Stimulated activated CD8-positive, alpha-beta memory T cell treated with anti-CD3 and anti-CD28 coated beads, Interleukin-7, amount 100 ng/mL, for 1 hour (primary cell): ENCODE measurements at places on chromosomes 4 and X.

- DNase-seq, result no peak
Measured at GRCh38 chr4:139902321-139903320, 237.0 kb downstream of the MGST2 start.

- no peak for DNase-seq
Measured at GRCh38 chr4:125444166-125444565, 129.4 kb downstream of the FAT4 start.

GRCh38 chr4:153154007-153154975 is 50.0 kb upstream of the TRIM2 start:
- DNase-seq, result no peak

- DNase-seq, result no peak
Measured at GRCh38 chr4:168797194-168797593, 212.9 kb downstream of the CBR4 start.

- DNase-seq, result no peak
Measured at GRCh38 chrX:42107495-42108488, 184.4 kb upstream of the CASK start.

DNA sequence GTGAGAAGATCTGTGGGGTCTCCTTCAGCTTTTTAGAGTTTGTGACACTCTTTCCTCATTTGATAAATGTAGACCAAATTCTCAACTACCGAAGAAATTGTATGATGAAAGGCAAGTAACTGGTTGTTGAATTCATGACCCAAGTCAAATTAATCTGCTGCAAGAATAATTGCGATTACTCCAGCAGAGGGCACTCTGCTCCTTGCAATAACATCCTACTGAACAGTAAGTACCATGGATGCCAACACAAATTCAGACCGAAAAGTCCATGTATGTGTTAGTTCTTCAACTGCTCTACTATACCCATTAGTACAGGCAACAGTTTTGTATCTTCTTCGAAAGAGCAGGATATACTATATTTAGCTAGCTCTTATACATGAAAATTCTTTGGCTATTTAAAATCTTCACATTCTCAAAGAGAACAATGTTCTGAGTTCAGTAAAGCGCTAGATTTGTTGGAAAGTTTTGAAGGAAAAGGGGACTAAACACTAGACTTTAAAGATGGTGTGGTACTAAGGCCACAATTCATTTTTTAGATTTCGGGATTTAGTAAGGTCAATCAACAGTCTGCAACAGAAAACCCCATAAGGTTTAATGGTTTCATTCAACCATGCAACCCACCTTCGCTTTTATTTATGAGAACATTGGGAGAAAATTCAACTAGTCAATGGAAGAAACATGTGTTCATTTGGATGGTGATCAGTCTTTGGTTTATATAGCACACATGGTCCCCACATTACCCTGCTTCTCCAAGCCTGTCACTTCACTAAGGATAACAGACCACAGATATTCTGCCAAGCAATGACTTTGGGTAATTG is 105.4 kb upstream of the TBC1D9 start:
- DNase-seq, result no peak

DNA sequence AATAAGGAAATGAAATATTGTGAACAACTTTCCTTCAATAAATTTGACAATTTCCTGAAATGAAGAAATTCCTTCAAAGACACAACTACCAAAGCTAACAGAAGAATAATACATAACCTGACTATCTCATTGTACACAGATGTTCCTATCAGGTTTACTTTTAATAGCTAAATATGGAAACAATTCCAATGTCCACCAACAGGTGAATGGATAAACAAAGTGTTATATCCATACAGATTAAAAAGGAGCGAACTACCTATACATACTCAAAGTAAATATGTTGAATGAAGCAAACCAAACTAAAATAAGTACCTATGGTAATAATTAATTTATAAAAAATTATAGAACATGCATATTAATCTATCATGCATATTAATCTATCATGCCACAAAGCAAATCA is 554.9 kb downstream of the PPP4R3C start:
- DNase-seq, result no peak
